Fibroblast of mammary gland (primary cell): ENCODE measurements at places on chromosomes 4 and X.

- peak; percentile 79 for DNase-seq
Measured at GRCh38 chrX:133495464-133496391, 80.4 kb upstream of the GPC4 start.

- DNase-seq, result no peak
Measured at GRCh38 chr4:52358883-52359321, 300.2 kb downstream of the USP46 start.

DNA sequence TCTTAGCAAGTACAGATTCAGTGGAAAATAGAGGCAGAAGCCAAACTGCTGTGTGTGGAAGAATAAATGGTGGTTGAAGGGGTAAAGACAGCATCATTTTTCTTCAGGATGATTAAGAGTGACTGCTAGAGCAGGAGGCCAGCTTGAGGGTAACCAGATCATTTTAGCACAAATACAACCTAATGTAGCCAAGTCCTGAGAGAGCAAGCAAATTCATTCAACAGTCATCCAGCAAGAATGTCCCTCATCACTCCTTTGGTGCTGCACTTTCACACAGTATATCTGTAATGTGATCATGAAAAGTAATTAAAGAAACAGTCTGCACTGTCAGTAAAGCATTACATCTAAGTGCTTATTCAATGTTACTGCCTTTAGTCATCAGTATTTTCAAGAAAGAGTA, 44.8 kb downstream of the NPFFR2 start:
- peak; percentile 4 for DNase-seq

- no peak for DNase-seq
Measured at GRCh38 chr4:111997785-111998184, 147.5 kb upstream of the FAM241A start.

GRCh38 chr4:3291969-3292570, 751 bp upstream of the RGS12 start:
- DNase-seq, result peak; percentile 11

DNA sequence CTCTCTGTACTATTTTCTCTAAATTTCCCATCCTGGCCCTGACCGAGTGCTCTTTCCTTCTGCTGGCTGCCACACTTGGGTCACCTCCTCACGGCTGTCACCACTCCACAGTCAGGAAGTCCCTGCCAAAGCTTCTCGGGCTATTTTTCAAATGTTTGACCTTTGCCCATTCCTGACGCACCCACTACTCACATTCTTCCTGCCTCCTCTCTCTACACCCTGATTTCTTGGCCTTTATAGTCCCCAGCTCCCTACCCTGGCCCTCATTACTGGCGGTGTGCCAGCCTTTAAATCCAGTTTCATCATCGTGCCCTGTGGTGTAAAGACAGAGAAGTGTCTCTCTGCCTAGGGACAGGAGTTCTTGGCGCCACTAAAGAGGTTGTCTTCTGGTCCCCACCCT, 46.4 kb upstream of the GATB start:
- DNase-seq, result no peak

DNA sequence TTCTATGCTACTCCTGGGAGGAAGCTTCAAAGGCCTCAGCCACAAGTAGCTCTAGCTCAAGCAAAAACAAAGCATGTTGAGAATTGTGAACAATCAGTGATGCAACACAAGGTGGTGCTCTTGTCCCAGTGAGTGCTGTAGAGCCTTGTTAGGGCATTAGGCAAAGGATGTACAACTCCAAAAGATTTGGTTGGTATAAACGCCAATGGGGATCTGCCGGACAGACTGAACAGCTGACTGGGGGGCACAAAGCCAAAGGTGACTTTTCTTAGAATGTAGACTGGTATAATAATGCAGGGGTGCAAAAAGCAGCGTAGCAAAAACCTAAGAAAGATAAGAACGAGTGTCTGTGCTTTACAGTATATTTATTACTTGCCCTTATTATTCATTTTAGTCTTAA, 62.6 kb upstream of the ALB start:
- peak; percentile 76 for DNase-seq

DNA sequence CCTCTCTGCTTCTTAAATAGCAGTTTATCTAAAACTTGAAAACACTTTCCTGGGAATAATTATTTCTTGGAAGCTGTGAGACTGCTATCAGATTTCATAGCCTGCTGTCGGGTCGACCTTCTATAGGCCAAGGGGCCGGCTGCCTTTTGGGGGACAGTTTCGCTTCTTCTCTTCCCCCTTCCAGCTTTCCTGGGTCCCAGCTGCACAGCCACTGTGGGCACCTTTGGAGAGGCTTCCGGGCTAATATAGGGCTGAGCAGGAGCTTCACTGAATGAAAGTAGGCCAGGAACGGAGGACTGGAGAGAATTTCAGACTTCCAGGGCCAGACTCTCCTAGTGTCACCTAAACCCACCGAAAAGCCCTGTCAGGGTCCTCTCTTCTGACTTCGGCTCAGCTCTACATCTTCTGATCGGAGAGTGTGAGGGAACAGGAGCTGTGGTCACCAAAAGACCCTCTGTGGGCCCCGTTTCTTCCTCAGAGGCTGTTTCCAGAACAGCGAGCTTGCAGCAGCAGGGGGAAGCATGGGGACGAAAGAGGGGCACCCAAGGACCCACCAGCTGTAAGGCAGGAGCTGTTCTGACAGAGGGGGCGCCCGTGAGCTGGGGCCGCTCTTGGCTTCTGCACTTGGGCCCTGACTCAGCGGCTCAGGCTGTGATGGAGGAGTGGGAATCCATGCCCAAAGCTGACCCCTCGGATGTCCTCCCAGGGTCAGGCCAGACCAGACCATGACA, 620.6 kb downstream of the BCOR start:
- DNase-seq, result no peak

DNA sequence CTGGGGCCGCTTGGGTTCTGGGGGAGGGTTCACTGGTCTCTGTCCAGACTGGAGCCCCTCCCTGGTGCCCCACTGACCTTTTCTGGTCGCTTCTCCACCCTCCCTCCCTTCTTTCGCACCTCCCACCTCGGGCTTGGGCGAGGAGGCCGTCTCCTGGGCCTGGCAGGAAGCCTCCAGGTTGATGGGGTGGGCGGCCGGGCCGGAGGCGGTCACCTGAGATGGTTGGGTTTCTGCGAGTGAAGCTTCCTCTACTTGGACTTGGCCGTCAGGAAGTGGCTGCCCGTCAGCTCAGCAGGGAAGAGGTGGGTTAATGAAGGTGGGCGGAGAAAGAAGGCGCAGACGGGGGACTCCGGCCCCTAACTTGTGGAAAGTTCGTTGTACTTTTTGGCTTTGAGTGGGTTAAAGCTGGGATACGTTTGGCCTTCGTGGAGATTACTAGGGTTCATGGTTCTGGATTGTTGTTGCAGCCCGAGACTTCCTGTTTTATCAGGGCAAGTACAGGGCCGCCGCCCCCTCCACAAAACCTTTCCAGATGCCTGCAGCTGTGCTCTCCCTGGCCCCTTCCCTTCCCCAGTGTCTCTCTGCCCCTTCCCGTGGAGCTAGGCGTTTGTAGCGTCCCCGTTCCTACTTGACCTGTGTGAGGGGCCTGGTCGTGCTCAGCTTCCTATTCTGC, 1.2 kb downstream of the AKAP17A start:
- DNase-seq, result peak; percentile 24
